NCI-H1417 treated with DMSO at 0.1 percent for 48 hours (cell line): ENCODE measurements at places on chromosomes 1 and 21.

DNA sequence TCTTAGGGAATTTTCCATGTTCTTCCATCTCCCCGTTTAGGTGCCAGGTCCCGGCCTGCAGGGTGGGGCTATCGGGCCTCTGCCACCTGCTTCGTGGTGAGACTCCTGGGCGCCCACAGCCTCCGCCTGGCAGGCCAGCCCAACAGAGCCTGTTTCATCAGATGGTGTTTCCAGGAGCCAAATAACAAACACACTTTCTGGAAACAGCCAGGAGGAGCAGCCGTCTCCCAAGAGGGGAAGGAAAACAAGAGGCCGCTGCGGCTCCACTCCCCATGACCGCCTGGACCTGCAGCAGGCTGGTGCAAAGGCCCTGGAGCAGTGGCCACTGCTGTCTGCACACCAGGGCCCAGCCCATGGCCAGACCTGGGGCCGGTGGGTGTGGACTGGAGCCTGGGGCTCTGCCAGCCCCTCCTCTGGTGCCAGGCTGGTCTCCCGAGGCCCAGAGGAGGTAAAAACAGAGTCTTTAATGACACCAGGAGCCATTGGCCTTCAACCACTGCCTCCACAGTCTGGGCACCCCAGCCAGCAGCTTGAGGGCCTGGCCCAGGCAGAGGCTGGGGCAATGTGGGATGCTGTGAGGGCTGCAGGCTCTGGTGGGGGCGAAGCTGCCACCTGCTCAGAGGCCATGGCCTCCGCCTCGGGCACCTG lies 55.0 kb downstream of the SLX9 start:
- no peak for DNase-seq

DNA sequence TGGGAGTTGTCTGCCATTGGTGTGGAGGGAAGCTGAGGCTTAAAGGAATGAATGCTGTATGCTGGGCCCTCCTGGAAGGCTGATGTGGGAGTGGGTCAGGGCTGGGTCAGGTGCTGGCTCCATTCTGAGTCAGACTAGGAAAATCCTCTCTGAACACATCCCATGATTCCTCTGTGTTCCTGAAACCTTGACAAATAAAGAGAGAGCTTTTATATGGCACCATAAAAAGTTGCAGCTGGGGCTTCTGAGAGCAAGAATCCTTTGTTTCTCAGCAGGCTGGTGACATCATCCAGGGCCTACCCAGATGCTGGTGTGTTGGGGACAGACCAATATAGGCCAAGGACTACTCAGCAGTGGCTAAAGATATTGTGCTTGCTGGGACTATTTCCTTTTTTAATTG lies 27.8 kb upstream of the NFASC start:
- no peak for DNase-seq

DNA sequence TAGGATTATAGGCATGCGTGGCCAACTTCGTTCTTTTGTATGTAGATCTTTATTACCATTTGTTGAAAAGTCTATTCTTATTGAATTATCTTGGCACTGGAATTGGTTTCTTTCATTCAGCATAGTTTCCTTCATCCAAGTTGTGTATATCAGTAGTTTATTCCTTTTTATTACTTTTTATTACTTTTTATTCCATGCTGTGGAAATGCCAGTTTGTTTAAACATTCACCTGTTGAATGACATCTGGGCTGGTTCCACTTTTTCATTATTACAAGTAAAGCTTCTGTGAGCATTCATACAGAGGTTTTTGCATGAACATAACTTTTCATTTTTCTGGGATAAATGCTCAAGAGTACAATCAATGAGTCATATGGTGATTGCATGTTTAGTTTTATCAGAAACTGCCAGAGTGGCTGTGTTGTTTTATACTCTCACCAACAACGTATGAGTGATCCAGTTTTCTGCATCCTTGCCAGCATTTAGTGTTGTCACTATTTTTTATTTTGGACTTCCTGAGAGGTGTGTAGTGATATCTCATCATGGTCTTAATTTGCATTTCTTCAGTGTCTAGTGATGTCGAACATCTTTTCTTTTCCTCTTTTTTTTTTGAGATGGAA lies 28.6 kb downstream of the PTPRU start:
- DNase-seq, result no peak

- no peak for DNase-seq
Observed at GRCh38 chr1:219092206-219092605, 81.5 kb upstream of the LYPLAL1 start.

GRCh38 chr1:244450597-244451538 lies 841 bp downstream of the ADSS2 start:
- no peak for DNase-seq

DNA sequence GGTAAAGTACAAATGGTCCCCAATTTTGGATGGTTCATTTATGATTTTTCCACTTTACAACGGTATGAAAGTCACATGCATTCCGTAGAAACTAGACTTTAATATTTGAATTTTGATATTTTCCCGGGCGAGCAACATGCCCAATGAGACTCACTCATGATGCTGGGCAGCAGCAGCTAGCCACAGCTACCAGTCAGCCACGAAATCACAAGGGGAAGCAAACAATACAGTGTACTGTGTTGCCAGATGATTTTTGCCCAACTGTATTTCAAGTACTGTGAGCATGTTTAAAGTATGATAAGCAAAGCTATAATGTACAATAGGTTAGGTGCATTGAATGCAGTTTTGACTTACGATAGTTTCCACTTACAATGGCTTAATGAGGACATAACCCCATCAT lies 266.8 kb downstream of the VAV3 start:
- DNase-seq, result no peak

- no peak for DNase-seq
Observed at GRCh38 chr21:26969971-26970725, 3.3 kb upstream of the ADAMTS5 start.

- no peak for DNase-seq
Observed at GRCh38 chr1:199590708-199591107, 436.8 kb upstream of the NR5A2 start.

DNA sequence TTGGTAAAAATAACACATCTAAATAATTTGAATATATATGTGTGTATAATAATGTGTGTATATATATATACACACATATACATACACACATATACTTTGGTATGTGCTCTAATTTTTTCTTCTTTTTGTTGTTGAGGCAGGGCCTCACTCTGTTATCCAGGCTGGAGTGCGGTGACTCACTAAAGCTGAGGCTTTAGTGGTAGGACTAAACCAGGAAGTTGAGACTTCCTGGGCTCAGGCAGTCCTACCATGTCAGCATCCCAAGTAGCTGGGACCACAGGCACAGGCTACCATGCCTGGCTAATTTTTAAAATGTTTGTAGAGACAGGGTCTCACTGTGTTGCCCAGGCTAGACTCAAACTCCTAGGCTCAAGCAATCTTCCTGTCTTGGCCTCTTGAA lies 46.7 kb upstream of the CXADR start:
- no peak for DNase-seq

DNA sequence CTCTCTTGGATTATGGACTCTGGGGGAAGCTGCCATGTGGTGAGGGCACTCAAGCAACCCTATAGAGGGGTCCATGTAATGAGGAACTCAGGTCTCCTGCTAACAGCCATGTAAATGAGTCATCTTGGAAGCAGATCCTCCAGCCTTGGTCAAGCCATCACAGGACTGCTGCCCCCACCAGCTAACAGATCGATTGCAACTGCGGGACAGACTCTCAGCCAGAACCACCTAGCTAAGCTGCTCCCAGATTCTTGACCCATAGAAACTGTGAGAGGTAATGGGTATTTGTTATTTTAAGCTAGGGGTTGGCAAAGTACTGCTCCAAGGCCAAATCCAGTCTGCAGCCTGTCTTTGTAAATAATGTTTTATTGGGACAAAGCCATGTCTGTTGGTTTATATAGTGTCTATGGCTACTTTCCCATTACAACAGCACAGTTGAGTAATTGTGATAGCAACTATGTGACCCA lies 27.6 kb upstream of the MAP3K7CL start:
- no peak for DNase-seq

GRCh38 chr1:219427403-219427802 lies 185.5 kb downstream of the ZC3H11B start:
- DNase-seq, result no peak

DNA sequence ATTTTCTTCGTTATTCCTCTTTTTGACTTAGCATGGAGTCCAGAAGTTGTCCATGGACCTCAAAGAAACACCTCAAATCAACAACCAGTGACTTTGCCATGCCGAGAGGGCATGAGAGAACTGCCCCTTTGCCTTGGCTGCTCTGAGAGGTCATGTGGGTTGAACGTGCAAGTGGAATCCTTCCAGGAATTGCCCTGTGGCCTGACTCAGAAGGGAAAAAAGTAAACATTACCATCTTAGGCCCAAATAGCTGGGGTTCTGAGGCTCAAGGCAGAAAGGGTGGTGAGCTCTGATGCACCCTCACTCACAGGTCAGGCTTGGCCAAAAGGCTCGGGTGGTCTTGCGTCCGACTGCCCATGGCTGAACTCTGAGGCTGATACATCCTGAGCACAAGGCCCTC lies 15.1 kb downstream of the STUM start:
- no peak for DNase-seq

DNA sequence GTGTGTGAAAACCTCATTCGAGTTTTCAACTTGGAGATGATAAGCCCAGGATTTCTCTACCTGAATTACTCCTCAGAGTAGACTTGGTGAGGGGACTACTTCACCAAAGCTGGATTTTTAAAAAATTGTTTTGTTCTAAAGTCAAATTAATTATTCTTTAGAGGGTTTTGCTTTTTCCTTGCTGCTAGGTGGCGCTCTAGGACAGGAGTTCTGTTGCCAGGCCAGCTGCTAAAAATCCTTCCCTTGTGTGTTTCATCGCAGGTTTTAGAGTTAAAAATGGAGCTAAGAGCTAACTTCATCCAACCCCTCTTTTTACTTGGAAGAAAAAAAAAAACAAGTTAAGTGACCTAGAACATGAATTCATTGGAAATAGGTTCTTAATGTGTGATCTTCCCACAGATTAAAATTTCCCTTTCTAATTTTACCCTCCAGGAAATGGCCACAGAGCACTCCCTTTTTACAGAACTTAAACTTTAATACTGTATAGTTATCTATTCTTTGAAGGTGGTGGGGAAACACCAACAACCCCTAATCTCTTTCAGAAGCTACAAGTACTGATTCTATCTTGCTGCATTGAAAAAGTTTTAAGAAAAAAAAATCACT lies 36.7 kb upstream of the FAM163A start:
- peak; percentile 0 for DNase-seq

- no peak for DNase-seq
Observed at GRCh38 chr1:155681776-155682175, 6.8 kb downstream of the YY1AP1 start.

DNA sequence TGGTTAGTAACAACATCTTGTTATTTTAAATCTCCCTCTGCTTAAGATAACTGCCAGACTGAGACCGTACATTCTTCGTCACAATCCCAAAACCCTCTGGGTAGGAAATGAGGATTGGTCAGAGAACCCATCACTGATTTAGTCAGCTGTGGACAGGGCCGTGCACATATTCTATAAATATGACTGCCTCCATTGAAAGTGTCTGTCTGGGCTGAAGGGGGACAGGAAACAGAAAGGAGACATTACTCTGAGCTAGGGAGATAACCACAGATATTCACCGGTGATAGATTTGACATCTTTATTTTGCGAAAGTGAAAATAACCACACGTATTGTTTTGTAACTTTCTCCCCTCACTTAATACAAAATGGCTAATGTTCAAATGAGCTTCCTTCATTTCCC lies 36.9 kb upstream of the ST6GALNAC5 start:
- no peak for DNase-seq

GRCh38 chr1:77513839-77514763 lies 168.4 kb downstream of the ZZZ3 start:
- DNase-seq, result no peak
